NCI-H1048 (cell line): ENCODE measurements at places on chromosomes 2 and 18.

- DNase-seq = no peak
Observed at GRCh38 chr2:29898999-29899398, 22.4 kb downstream of the ALK start.

- DNase-seq = no peak
Observed at GRCh38 chr2:209189893-209190292, 234.0 kb upstream of the MAP2 start.

GRCh38 chr2:2886922-2887321, 490.7 kb downstream of the EIPR1 start:
- no peak for DNase-seq

DNA sequence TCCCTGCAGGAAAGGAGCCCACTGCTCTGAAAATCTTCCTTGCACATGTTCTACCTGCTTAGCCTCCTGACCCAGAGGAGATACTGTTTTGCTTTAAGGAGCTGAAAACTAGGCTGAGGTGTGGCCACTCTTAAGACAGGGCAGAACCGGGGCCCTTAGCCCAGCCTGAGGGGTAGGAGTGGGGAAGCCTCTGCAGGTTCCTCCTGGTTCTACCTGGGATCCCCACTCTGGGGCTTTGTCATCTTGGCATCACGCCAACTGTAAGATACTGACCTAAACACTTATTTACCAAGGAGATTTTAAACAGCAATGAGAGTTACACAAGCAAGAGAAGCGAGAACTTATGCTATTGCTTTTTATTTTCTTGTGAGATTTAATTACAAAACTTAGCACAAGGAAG, 86.9 kb downstream of the KCTD1 start:
- no peak for DNase-seq

DNA sequence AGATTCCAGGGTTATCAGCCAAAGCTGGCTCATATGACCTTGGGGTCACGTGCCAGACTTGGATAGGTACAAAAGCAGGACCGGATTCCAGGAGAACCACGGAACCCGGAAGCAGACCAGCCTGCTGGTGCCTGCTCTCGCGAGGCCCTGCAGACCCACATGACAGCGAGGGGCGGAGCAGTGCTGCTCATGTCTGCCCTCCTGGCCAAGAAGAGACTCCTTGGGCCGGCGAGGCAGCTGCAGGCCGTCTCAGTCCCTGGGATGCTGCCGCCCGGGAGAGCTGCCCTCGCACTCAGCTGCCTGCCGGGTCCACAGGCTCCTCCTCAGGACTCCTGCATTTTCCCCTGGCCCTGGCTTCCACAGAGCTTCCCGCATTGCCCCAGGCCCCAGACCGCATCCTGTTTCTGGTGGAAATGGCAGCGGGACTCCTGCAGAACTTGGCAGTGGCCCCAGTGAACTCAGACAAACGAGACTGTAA, 739.5 kb downstream of the SOCS6 start:
- no peak for DNase-seq

DNA sequence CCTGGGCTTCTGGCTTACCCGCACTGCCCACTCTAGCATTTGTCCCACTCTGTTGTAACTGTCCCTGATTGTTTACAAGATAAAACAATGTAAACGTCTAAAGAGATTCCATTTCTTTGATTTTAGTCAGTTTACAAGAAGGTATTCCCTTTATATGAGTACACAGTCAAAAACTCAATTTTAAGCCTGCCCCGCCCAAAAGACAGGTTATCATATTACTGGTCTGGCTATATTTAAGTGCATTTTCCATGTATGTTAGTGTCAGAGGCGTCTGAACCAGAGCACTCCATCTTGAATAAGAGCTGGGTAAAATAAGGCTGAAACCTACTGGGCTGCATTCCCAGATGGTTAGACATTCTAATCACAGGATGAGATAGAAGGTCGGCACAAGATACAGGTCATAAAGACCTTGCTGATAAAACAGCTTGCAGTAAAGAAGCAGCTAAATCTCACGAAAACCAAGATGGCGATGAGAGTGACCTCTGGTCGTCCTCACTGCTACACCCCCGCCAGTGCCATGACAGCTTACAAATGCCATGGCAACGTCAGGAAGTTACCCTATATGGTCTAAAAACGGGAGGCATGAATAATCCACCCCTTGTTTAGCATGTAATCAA, 15.0 kb downstream of the GPR45 start:
- no peak for DNase-seq

- no peak for DNase-seq
Observed at GRCh38 chr2:48414980-48415835, 114.7 kb upstream of the STON1 start.

- no peak for DNase-seq
Observed at GRCh38 chr2:170576296-170576695, 138.8 kb upstream of the SP5 start.

- DNase-seq = no peak
Observed at GRCh38 chr2:203867561-203868200, at the start of gene CTLA4. Gene CTLA4 (plus strand): TSS chr2:203867771. CDS start chr2:203867943, 172 bp downstream.

- DNase-seq = no peak
Observed at GRCh38 chr18:54440292-54440691, 82.6 kb downstream of the C18orf54 start.

- no peak for DNase-seq
Observed at GRCh38 chr2:148650881-148651280, 6.3 kb downstream of the EPC2 start.

DNA sequence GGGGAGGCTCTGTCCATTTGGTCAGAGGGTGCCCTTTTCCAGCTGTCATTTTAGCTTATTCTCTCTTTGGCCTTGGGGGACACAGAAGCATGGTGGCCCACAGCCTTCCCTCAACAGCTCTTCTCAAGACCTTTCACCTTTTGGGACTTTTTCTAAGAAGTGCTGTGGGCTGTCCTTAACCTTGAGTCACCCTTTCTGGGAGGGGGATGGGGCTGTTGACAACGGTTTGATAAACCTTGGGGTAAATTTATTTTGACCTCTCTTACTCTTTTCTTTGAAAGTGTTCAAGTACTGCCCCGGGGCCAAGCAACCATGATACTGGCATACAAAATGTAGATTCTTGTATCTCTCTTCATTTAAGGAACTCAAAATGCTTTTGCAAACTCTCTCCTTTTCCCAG, 13.7 kb downstream of the IGFBP5 start:
- DNase-seq = no peak

DNA sequence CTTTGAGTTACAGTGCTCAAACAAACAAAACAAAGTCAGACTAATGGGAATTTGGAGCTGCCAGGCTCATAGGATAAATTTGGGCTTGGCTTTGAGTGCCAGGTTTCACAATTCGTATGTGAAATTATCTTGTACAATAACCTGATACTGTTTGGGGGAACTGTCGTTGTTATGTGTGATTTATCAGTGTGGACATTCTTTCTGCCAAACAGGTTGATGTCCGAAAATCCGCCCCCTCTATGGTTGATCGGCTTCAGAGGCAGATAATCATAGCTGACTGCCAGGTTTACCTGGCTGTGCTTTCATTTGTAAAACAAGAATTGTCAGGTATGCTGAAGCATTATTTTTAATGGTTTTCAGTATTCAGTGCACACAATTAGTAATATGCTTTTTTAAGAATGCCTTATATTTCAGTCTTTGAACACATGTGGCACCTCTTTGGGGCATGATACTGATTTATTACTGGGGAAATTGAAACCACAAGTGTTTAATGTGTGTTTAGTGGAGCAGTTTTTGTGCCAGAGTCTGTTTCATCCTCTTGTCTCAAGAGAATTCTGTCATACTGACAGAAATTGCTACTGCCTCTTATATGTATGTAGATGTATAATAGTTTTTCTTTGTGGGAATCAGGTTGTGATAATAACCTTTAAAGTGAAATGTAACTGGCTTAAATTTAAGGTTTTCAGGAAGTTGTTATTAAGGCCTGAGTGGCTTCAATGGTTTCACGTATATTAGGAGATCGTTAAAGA, 54.6 kb downstream of the TTC39C start:
- no peak for DNase-seq

GRCh38 chr2:121254748-121255147, 30.3 kb downstream of the TFCP2L1 start:
- no peak for DNase-seq

DNA sequence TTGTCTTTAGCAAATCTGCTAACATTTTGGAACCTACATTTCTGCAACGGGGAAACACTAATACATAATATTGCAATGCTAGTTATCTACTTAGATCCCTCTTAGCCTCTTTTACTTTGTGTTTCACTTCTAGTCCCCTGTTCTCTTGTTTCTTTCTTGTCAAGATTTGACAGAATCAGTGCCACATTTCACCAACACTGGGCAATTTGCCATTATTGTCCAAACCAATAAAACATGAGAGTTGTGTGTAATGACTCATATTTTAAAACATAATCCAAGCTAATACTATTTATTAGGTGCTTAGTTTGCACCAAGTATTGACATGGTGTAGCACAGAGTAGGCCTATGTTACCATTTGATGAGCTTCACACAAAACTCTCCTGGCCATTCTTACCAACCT, 33.7 kb upstream of the ACVR1C start:
- no peak for DNase-seq

DNA sequence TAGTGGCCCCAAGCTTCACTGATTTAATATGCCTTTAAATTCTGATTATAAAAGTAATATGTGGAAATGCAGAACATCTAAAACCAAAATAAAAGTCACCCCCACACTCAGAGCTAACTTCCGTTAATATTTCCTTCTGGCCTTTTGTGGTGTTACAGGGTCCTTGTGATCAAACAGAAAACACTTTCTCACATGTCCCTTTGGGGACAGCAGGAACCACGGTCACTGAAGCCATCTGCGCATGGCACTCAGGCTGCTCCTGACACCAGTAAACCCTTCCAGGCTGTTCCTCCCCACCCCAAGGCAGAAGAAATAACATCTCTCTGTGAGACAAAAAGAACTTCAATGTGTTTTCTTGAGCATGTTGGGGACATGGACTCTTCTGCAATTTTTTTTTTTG, 25.1 kb upstream of the GPR17 start:
- DNase-seq = no peak

DNA sequence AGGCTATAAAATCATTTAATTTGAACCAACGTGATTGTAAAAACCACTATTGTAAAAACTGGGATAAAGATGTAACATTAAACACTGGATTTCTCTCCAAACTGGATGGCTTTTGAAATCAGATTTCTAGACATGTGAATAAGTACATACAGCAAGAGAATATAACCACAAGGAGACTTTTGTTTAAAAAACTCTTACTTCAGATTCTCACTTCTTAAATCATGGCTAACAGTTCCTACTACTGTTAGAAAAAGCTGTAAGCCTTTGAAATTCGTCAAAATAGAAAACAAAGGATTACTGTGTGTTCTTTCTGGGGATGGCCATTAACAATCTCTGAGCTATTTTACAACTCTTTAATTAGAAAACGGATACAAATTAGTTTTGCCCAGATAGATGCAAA, 39.4 kb upstream of the SH3BP4 start:
- DNase-seq = no peak

DNA sequence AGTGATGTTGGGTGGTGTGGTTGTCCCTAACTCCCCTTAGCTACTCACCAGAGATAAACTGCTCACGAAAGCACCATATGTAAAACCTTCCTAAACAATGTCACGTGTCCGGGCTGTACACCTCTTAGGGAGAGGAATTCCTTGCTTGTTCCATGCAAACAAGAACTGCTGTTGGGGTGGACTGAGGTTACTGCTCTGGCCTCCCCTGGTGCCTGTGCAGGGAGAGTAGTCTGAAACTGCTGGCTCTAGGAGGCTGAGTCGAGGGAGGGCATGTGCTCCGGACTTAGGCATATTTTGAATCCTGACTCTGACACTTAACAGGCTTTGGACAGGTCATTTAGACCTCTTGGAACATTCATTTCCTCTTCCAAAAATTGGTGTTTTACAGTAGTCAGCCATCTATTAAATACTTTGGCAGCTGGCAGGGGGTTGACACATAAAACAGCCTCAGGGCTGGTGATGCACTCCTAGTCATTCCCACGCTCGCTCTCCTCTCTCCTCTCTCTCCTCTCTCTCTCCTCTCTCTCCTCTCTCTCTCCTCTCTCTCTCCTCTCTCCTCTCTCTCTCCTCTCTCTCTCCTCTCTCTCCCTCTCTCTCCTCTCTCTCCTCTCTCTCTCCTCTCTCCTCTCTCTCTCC, 10.6 kb downstream of the THNSL2 start:
- DNase-seq = no peak

GRCh38 chr18:13831864-13832508, 8.0 kb downstream of the MC5R start:
- DNase-seq = no peak

GRCh38 chr18:77733292-77733903, 483.8 kb downstream of the GALR1 start:
- DNase-seq = no peak

DNA sequence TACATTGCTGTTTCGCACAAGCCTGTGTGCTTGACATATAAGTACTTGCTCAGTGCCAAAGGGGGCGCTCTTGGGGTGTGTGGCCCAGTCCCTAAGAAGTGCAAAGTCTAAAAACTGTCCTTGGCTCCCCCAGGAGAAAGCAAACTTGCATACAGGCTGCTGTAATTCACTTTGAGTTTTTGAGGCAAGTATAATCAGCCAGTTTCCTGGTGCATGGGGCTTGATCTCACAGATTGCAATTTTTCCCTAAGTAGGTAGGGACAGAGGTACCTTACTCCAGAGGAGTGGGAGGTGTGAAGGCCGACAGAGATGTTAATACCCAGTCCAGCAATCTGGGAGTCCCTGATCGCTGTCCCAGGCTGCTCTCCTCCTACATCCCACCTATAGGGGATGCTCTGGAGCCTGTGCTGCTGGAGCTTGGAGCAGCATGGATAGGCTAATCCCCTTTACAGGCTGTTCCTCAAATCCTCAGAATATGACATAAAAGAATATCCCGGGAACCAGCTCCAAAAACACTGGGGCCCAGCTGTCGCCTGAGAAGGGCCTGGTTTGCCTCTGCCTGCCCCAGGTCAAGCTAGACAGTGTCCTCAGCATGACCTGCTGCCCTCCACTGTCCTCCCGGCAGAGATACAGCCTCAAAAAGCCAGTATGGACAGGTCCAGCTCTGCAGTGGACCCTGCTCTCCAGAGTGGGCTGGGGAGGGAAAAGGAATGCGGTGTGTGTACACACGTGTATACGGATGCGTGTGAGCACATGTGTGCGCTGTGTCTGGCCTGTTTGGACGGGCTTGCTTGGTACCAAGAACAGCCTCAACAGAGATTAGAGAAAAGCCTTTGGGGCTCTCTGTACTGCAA, 136.5 kb upstream of the HAAO start:
- DNase-seq = no peak

DNA sequence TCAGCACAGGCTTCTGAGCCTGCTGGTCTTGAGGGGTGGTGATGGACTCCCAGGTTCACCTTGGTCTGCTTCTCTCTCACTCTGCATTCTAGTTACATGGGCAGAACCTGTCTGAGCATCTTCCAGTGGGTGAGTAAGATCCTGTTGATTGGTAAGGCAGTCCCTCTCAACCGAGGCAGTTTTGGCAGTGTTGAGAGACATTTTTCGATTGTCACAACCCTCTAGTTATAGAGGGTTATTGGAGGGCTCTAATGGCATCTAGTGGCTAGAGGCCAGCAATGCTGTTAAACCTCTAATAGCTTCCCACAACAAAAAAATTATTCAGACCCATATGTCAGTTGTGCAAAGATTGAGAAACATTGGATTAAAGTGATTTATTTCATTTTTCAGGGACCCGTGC, 9.3 kb upstream of the MGAT5 start:
- DNase-seq = no peak

- DNase-seq = no peak
Observed at GRCh38 chr2:122858075-122858702, 1102.7 kb downstream of the TSN start.

GRCh38 chr2:215793747-215794595, 219.4 kb downstream of the MREG start:
- DNase-seq = no peak
